Cerebellar nuclear complex (tissue), 1 donor: ENCODE measurements at places on chromosomes 4 and X.

- no peak for DNase-seq
Observed at GRCh38 chr4:66284991-66285451, 614.7 kb upstream of the EPHA5 start.

- no peak for DNase-seq
Observed at GRCh38 chr4:84874619-84875018, 91.9 kb downstream of the WDFY3 start.

DNA sequence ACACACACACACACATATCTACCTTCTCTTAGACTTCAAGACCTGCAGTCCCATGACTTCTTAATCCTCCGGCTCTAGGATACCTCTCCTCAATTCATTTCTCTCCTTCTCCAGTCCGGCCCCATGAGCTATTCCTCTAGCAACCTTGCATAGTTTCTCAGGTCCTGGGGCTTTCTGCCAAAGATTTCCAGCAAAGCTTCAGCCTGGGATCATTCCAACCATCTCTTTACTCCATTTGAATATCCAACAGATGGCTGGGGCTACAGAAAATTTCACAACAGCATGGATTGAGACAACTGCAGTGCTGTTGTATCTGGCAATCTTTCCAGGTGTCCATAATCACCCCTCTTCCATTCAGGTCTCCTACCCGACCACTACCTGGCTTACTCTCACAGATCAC lies 184.1 kb downstream of the DCHS2 start:
- DNase-seq = no peak

DNA sequence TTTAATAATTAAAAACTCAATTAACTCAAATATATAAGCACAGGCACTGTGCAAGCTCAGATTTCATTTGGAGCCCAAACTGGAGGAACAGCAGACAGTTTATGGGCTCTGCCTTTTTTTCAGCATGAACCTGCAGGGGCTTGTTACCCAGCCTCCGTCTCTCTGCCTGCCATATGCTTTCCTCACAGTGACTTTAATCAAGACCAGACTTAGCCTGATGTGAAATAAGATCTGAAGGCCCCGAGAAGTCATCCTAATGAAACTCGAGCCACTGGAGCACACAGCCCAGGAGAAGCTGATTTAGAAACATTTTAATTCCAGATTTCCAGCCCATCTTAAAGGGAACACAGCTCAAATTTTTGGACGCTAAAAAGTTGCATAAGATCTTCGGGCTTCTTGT lies 55.6 kb downstream of the SPATA18 start:
- DNase-seq = no peak

DNA sequence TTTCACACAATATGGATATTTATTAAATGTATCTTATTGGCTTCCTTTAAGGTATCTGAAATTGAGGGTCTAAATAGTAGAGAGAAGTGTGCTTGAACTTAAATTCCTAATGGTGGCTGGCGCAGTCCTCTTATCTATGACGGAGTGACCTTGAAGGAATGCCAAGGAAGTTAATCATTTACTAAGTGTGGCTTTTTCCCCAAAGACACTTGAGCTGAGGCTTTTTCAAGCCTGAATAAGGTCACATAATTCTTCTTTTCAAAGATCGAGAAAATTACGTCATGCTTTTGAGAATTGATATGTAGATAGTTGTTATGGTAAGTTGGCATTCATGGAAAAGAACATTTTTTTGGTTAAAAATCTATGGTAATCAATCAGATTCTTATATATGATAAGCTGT lies 11.7 kb upstream of the PRPS2 start:
- no peak for DNase-seq

DNA sequence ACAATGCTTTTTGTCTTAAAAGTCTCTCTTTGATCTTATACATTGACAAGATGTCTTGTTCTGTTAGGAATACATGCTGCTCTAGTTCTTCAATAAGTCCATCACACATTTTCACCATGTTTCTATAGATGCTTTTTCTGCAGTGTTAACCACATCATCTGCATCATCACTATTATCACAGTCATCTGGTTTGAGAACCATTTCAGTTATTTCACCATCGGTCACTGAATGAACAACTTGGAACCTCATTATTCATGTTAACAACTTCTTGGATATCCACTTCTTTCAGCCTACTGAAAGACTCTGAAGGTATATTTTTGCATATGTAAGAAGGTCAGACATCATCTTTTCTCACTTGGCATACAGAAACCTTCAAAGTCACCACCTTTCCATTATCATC lies 975.2 kb downstream of the STIM2 start:
- no peak for DNase-seq

GRCh38 chrX:111520506-111520905 lies 9.1 kb downstream of the SERTM2 start:
- no peak for DNase-seq
